ENCODE measurements at places on chromosomes 3 and 15.

DNA sequence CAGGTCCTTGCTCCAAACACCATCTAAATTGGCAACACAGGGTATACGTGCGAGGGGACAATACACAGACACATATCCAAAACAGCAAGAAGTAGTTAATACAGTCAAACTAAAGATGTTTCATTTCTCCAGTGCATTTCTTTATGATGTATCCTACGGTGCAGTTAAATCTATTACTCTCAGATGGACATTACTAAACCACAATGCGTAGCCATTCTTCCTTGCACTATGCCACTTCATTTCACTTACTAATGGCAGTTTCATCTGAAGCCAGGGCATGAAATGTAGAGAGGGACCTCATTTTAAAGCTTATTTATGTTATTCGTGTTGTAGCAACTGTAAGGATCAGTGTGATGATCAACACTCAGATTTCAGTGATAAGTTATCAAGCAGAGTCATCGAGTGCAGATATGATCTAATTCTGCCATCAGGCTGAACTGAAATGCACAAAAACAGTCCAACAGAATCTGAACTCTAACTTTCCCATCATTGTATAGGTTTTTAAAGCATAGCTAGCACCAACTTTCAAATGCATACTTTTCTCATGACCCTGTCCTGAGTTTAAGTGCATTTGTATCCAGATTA lies 14.5 kb downstream of the TNIK start:
- DNase-seq, result no peak

GRCh38 chr3:119279101-119279554 lies 15.1 kb upstream of the ARHGAP31 start:
- no peak for DNase-seq

GRCh38 chr15:61075741-61076140 lies 153.4 kb downstream of the RORA start:
- no peak for DNase-seq

GRCh38 chr15:83930392-83931212 lies 276.7 kb downstream of the ADAMTSL3 start:
- DNase-seq, result no peak

- DNase-seq, result no peak
Measured at GRCh38 chr3:101932326-101933068, 83.2 kb downstream of the NFKBIZ start.

- no peak for DNase-seq
Measured at GRCh38 chr15:70936326-70936725, 43.7 kb downstream of the LRRC49 start.

Data from NAMALWA (cell line).